ENCODE measurements at places on chromosomes 12 and 14.
A peak's percentile ranks its signal among the peaks of the same experiment; 100 is the strongest.

- no peak for DNase-seq
Observed at GRCh38 chr12:71661977-71662530, 1.6 kb downstream of the ZFC3H1 start.

DNA sequence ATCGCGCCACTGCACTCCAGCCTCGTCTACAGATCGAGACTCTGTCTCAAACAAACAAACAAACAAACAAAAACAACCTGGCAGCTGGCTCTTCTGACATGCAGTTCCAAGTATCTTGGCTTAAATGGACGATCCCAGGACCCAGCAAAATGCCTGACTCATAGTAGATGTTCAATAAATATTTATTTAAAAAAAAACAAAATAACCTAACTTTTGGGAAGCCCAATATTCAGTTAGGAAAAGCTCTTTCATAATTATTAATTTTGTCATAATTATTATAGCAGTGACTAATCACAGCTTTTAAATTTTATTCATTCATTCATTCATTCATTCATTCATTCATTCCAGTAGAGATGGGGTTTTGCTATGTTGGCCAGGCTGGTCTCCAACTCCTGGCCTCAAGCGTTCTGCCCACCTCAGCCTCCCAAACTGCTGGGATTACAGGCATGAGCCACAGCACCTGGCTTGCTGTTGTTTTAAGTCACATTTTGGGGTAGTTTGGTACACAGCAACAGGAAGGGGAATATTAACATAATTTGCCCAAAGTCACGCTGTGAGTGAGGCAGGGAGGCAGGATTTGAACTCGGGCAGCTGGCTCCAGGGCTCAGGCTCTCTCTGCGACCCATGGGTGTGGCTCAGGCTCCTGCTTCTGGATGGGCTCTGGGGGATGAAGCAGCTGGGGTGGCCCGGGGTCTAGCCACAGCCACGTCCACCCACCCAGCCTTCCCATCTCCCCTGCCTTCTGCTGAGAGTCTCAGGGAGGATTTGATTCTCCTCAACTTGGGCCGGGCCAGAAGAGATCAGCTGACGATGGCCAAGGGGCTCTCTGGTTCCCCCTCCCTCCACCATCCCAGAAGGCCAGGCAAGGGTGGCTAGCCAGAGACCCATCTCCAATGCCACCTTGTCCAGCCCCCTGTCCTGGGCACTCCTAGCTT lies 2.4 kb downstream of the SDS start:
- DNase-seq, result no peak

DNA sequence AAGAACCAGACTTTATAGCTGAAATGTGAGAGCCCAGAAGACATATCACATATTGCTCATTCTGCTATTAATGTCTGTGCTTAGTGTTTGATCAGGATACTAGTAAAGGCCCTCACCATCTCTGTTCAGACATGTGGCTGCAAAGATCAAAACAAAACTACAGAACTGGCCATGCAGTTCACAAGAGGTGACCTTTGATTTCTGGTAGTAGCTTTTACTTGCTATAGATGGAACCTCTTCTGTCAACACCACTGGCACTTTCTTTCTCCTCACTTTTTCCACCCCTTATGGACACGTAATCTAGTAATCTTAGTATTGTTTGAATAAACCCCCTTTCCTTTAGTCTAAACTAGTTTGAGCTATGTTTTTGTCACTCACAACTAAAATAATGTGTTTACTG lies 214.8 kb downstream of the EPS8 start:
- DNase-seq, result no peak

DNA sequence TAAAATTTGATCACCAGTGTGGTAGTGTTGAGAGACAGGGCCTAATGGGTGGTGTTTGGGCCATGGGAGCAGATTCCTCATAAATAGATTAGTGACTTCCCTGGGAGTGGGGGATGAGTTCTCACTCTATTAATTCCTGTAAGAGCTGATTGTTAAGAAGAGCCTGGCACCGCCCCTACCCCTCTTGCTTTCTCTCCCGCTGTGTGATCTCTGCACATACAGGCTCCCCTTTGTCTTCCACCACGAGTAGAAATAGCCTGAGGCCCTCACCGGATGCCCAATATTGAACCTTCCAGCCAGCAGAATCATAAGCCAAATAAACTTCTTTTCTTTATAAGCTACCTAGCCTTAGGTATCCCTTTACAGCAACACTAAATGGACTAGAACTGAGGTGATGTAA lies 31.9 kb upstream of the CAND1 start:
- DNase-seq, result no peak

DNA sequence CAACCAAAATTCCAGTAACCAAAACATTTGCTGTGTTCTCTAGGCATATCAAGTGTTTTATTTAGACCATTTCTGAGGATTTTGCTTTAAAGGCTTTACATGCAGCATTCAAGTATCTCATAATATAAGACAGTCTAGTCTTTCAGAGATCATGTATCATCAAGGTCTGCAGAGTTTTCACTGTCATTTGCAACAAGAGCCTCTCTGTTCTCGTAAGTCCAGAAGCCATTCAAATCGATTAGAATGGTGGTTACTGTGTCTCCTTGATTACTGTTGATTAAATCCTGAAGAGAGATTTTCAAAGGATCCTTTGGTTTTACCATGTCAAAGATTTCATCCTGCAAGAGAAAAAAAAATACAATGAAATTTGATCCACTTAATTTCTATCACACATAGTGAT lies 36.3 kb downstream of the PPP2R3C start:
- no peak for DNase-seq

DNA sequence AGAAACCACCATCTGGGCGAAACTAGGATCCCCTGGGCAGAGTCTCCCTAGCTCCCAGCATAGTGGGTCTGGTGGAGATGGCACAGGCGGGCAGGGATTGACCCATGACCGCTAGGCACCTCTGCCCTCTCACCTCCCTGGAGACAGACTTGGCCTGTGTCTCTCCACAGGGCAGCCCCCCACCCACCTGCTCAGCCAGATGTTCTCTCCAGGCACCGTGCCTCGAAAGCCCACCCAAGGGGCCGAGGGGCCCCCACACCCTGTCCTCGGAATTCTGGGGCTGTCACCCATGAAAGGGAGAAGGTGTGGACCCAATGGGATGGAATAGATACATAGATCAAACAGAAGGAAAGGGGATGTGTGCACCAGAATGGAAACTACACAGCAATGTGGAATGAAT lies 229.1 kb upstream of the RTL1 start:
- no peak for DNase-seq

GRCh38 chr12:128619263-128619662 lies 204.5 kb downstream of the SLC15A4 start:
- no peak for DNase-seq

DNA sequence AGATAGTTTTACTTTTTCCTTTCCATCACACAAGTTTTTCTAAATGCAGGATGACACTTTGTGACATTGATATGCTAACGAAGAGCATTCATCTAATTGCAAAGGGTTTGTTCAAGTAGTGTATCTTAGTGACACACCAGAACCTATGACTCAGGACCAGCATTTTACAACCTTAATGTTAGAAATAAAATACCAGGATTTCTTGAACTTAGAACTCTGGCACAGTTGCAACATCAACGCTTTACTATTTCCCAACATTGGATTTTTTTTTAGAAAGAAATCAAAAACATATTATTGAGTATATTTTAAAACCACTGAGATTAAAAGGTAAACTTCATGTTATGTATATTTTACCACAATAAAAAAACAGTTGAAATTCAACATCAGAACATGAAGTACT lies 17.9 kb upstream of the PLEKHG6 start:
- no peak for DNase-seq

DNA sequence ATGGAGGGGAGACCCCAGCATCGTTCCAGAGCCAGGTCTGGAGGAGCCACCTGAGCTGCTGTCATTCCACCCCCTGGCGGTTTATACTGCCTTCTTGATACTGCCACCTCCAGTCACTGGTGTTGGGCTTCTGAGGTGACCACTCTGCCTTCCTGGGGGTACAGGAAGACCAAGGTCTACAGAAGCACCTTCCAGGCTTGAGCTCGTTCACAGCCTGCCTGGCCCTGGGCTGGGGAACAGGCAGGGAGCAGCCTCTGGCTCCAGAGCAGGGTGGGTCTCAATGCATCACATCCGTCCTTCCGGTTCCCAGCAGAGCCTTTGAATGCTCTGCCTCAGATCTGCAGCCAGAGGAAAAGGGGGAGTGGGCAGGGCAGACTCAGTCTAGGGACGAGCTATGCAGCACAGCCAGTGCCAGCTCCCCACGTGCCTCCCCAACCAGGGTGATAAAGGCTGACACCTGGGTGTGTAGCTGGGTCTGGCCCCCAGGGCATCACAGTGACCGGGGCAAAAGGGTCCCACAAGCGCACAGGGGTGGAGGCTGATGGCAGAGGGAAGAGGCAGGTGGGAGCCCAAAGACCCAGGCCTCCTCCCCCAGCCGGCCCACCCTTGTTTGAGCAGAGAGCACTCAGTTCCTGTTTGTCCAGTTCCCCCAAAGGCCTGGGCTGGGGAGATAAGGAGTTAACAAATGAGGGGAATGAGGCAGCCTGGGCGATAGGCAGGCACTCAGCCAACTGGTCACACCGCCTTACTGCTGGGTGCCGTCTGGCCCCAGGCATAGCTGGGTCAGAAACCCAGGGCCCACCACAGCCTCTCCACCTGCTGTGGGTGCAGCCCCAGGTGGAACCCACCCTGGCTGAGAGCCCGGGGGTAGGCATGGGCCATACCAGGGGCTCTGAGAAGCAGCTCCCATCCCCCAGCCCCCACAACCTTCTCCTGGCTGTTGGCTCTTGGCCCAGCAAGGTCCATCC lies 17.1 kb downstream of the DEGS2 start:
- no peak for DNase-seq

DNA sequence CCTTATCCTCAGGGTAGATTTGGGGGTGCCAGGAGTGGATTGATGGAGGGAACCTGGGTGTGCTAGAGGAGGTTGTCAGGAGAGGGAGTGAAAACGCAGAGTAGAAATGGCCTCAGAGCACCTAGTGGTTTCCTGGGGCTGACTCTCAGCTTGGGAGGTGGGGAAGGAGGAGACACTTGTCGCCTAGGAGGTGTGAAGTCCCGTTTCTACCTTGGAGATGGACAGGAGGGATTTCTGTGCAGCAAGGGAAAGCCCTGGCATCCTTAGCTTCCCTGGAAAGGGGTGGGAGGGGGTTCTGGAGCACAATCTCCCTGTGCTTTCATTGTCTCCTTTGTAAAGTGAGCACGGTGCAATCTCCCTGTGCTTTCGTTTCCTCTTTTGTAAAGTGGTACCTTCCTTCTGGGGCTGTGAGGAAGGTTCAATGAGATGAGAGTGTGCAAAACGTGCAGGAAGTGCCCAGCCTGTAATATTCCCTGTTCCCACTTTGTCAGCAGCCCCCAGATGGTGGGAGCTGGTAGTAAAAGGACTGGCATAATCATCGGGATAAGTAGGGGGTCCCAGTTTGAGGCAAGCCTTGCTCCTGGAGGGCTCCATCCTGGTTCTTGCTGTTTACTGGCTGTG lies 1.6 kb downstream of the OAS3 start:
- peak; percentile 39 for DNase-seq
